Non-pigmented ciliary epithelial cell (primary cell): ENCODE measurements at places on chromosomes 1 and 21.

GRCh38 chr1:224863486-224863885 is 66.0 kb upstream of the DNAH14 start:
- DNase-seq = no peak

DNA sequence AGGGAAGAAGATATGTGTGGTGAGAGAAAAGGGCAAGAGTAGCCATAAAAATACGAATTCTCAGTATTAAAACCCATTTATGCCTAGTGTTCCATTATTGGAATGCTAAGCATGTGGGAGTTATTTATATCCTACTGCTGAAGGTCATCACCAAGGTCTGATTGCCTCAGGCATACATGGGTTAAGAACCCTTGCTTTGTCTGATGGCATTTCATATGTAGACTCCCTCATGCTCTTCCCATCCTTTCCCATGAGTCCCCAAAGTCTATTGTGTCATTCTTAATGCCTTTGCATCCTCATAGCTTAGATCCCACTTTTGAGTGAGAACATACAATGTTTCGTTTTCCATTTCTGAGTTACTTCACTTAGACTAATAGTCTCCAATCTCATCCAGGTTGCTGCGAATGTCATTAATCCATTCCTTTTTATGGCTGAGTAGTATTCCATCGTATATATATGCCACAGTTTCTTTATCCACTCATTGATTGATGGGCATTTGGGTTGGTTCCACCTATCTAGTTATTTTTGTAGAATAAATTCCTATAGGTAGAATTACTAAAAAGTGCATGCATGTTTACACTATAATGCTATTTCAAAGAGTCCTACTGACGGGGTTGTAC is 172.5 kb downstream of the DYRK1A start:
- no peak for DNase-seq

DNA sequence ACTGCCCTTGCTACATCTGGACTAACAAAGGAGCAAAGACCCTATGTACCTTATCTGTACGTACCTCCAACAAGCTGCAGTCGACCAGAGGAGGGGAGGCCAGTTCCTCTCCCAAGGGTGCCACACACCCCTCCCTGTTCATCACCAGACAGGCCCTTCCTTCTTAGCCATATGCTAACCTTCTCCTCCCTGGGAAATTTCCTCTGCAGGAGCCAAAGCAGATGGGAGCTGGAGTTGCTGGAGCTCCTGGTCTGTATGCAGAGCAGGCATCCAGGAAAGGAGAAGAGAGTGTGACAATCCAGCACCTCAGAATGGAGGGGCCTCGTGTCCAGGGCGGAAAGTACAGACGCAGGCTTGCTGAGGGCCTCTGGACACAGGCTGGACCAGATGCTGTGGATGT is 48.5 kb downstream of the C8B start:
- DNase-seq = no peak

GRCh38 chr1:29282924-29283803 is 46.8 kb downstream of the PTPRU start:
- DNase-seq = no peak

GRCh38 chr1:154431586-154432373 is 26.6 kb downstream of the IL6R start:
- peak; percentile 90 for DNase-seq

- DNase-seq = no peak
These were observed 965.2 kb downstream of the TTLL7 start for GRCh38 chr1:83033682-83034081.

GRCh38 chr1:218938259-218938658 is 235.4 kb upstream of the LYPLAL1 start:
- DNase-seq = no peak

DNA sequence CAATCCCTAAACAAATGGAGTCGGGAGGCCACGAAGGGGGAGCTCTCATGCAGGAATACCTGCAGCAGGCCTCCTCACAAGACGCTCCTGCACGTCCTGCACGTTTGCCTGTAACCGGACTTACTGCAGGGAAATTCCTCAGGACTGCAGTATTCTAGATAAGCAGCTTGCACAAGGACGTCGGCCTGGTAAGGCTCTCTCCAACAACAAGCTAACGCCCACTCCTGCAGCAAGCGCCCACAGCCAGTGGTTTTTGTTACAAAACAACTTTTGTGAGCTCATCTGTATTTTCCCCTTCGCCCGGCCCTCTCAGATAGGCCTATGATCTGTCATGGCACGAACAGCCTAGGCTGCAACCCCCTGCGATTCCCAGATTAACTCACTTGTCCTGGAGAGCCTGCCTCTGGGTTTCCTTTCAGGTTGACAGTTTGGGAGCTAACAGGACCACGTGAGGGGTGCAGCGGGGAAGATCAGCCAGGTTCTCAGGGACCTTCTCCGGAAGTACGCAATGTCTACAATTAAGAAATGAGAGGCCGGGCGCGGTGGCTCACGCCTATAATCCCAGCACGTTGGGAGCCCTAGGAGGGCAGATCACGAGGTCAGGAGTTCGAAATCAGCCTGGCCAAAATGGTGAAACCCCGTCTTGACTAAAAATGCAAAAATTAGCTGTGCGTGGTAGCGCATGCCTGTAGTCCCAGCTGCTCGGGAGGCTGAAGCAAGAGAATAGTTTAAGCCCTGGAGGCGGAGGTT is 921 bp upstream of the MIB2 start:
- peak; percentile 82 for DNase-seq

GRCh38 chr1:167083066-167083665 is 7.0 kb downstream of the GPA33 start:
- DNase-seq = no peak

DNA sequence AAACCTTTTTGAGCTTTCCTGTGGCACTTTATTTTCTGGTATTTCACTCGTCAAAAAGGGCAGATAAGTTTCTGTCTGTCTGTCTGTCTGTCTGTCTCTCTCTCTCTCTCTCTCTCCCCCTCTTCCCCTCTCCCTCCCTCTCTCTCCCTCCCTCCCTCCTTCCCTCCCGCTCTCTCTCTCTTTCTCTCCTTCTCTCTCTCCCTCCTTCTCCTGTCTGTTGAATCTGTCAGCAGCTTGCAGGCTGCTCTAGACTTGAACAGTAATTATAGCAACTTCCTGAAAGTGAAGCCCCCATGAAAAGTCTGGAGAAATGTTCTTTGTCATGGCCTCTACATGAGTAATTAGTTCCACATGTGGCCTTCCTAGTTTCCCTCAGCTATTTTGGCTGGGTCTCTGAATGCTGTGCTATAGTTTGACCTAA is 275.2 kb upstream of the C1orf105 start:
- no peak for DNase-seq

DNA sequence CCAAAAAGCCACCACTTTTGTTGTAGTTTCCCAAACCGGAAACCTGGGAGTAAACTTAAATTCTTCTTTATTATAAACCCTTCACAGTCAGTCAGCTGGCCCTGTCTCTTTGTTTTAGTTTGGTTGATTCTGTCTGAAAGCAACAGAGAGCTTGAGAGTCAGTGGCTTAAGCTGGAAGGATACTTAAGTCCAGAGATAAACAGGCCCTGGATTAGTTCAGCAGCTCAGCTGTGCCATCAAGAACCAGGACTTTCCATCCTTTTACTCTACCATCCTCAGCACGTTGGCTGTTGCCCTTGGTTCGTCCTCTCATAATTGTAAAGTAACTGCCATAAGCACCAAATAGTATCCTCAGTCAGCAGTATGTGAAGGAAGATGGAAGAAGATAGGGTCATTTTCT is 4.5 kb downstream of the DESI2 start:
- no peak for DNase-seq

DNA sequence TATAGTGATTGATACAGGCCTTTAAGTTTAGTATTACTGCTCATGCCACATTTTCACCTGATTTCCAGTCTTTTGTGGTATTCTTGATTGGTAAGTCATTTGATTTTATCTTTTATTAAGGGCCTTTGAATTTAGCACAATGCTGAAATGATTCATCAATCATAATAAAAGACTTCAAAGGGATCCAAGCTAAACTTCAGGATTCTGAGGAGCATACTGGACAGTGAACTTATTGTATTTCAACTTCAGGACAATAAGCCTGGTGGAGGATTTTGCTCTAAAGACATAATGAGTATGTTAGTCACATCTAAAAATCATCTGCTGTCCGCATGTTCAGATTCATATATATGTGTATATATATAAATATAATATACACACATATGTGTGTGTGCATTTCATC is 233.3 kb downstream of the SETD4 start:
- DNase-seq = no peak

GRCh38 chr21:43325968-43326715 is 100.8 kb downstream of the SIK1 start:
- no peak for DNase-seq

DNA sequence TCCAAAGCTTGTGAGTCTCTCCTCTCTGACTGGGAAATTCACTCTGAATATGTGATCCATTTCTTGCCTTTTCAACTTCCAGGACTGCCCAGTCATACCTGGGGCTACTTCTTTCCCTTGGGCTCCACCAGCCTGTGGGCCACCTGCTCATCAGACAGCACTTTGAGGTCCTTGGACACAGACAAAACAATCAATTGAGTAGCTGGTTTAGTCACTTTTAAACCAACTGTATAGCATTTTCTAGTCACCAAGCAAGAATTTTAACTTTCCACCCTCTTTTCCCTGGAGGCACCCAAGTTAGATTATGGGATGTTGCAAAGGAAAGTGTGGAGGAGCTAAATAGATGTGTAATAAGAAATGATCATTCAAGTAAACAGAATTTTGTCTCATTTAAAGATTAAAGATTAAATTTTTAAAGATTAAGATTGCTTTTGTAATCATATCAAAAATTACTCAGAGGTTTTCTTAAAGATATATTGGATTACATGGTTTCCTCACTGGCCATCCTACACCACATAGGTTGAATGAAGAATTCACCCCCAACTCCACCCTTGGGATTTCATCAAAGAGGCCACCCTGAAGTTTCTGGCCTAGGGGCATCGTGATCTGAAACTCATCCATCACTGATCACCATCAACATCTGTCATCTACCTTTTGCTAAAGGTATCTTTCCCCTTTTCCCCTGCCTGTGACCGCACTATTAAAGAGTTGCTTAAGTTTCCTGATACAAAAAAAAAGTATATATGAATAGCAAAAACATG is 219.2 kb upstream of the NR5A2 start:
- no peak for DNase-seq

- DNase-seq = no peak
These were observed 15.5 kb upstream of the CD247 start for GRCh38 chr1:167533851-167534300.

DNA sequence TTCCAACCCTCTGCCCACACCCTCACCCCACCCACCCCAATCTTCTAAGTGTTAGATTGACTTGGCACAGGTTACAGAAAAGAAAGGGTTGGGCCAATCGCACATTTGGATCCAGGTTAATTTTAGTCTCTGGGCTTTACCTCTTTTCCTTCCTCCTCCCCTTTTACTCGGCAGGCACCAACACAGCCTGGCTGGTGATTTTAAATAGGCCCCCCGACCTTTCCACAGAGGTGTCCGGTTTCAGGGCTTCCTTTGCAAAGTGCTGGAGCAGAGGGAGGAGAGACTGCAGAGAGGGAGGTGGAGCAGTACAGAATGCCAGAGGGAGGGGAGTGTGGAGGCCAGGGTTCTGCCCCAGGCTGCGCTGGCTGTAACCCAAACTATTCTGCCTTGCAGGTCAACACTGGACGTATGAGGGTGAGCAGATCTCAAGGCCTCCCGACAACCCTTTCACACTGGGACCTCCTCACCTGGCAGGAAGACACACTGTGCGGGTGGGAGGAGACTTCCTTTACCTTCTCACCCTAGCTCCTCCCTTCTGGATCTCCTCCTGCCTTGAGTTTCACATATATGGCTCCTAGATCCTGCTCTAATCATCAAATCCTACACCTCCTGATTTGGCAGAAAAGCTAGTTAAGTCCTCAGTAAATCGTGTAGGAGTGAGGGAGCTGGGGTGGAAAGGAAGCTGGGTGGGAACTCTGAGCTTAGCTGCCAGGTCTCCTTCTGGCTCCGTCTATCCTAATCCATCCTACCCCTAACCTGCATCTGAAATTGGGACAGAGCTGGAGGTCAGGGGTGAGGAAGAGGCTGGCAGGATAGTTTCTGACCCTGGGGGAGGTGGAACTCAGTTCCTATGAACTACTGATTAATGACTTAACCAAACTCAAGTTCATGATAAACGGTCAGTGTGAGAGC is 2.4 kb downstream of the CA14 start:
- DNase-seq = no peak

- DNase-seq = peak; percentile 24
These were observed 112.6 kb downstream of the ADAMTS1 start for GRCh38 chr21:26732432-26733221.

GRCh38 chr21:35059742-35060141 is 10.6 kb upstream of the RUNX1 start:
- no peak for DNase-seq

GRCh38 chr1:64241069-64241468 is 37.6 kb downstream of the UBE2U start:
- no peak for DNase-seq

- no peak for DNase-seq
These were observed 23.4 kb upstream of the NUF2 start for GRCh38 chr1:163298365-163298764.

- DNase-seq = no peak
These were observed 2.8 kb downstream of the MX1 start for GRCh38 chr21:41428847-41429246.

DNA sequence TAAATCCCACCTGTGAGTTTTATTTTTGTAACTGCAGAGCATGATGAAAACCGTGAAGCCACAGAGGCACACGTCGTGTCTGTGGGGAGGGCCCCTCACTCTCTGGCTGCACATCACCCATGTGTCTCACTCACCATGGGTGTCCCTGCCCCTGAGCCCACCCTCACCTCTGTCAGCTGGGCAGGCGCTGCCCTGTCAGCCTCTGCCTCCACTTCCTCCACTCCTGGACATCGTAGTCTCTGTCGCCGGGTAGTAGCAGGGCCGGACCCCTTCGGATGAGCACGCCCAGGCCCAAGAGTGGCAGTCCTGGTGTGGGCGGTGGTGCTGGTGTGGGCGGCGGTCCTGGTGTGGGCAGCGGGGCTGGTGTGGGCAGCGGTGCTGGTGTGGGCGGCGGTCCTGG is 37.3 kb downstream of the COL18A1 start:
- DNase-seq = no peak

DNA sequence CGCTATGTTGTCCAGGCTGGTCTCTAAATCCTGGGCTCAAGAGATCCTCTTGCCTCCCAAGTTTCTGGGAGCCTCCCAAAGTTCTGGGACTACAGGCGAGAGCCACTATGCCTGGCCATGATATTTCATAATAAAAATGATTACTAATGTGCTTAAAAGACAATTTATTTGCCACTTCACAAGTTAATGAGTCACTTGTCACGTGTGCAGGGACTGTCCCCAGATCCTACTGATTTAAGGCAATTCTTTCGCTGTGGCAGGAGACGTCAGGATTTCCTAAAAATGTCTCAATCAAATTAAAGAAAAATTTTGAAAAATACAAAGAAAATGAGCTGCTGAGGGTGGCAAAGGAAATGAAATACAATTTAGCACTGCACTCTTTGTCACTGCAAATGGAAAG is 43.5 kb downstream of the B3GALNT2 start:
- DNase-seq = no peak

- no peak for DNase-seq
These were observed 10.4 kb downstream of the PTGFR start for GRCh38 chr1:78501203-78501602.
